GM20000 (cell line): ENCODE measurements at places on chromosomes 3 and 15.

DNA sequence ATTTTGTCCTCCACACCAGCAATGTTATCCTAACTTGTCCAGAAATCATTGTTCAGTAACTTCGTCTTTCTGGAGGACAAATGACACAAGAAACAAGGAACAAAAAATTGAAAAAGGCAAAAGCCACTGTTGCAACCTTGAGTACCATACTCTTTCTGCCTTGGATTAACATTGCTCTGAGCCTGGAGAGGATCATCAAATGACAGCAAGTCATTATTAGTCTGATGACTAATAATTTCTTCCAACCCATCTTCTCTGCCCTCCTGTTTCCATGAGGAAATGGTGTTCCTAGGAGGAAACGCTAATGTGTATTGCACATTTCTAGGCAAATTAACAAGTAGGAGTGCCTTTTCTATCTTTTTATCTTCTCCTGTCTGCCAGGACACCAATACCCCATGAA, 153.9 kb downstream of the PCCB start:
- no peak for DNase-seq

DNA sequence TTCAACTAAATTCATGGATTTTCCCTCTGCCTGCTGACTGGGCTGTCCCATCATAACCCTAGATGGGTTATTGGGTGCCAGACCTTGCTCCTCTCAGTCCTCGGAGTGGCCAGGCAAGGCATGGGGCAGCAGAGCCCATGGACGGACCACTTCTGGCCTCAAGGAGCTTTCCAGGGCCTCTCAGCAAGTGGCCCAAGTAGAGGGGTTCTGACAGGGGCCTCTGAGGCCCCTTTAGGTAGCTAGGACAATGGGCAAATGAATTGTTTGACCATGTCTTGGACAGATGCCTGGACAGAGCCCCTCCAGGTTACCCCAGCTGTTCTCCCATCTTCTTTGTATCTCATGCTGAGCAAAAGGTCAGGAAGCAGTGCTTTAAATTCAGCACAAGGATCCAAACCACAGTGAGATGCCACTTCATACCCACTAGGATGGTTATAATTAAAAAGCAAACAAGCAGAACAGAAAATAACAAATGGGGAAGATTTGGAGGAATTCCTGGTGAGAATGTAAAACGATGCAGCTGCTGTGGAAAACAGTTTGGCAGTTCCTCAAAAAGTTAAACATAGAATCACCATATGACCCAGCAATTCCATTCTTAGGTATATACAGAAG, 61.6 kb downstream of the SPSB4 start:
- DNase-seq: no peak

DNA sequence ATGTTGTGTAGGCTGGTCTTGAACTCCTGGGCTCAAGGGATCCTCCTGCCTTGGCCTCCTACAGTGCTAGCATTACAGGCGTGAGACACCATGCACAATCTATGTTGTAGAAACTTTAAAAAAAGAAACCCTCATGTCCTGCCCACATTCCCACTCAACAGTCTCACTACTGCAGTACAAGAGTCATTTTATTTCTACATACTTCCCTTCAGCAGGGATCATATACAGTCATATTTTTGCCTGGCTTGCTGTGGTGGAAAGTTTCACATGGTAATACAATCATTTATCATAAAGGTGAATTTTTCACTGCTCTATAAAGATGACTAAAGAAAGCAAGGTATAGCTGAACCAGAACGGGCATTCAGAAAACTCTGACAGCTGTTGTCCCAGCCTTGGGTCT, 53.8 kb upstream of the PIK3CB start:
- DNase-seq: no peak

- no peak for DNase-seq
Observed at GRCh38 chr3:175911937-175912336, 1052.8 kb downstream of the NAALADL2 start.

GRCh38 chr15:29046977-29047376, 161.2 kb downstream of the APBA2 start:
- no peak for DNase-seq

- no peak for DNase-seq
Observed at GRCh38 chr15:101020945-101021344, 101.8 kb downstream of the LRRK1 start.

DNA sequence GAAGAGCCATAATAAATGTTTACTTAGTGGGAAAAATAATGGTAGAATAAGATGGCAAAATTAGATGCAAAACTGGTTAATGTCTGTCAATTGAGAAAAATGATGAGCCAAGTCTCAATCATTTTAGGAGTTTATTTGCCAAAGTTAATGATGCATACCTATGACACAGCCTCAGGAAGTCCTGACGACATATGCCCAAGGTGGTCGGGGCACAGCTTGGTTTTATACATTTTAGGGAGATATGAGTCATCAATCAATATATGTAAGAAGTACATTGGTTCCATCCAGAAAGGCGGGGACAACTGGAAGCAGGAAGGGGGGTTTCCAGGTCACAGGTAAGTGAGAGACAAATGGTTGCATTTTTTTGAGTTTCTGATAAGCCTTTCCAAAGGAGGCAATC, 31.5 kb downstream of the CLEC3B start:
- DNase-seq: no peak

GRCh38 chr3:72661115-72661457, 187.2 kb downstream of the SHQ1 start:
- DNase-seq: no peak

DNA sequence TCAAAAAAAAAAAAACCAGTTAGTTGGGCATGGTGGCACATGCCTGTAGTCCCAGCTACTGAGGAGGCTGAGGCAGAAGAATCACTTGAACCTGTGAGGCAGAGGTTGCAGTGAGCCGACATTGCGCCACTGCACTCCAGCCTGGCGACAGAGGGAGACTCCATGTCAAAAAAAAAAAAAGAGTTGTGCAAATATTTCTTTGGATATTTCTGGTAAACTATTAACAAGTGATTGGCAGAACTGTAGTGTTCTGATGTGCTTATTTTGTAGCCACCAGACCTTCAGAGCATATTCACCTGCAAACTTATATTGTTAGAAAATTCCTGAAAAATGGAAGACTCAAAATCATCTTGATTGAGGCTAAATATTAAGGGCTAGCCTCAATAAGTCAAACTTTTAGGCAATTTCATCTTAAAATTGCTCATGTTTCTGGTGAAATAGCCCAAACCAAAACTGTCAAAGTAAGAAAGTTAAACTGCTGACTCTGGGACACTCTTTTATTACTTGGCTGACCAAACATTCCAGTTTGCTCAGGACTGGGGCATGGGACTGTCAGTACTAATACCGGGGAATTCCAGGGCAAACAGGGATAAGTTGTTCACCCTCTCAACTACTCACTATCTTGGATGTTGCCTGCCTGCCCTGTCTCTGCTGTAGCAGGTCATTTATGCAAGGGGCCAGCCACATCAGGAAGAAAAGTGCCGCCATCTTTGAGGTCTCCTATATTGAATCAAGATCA, 37.0 kb downstream of the ABHD2 start:
- DNase-seq: no peak

GRCh38 chr3:29683018-29683993, 402.4 kb downstream of the RBMS3 start:
- DNase-seq: no peak

- no peak for DNase-seq
Observed at GRCh38 chr3:31307131-31307785, 225.5 kb upstream of the STT3B start.

DNA sequence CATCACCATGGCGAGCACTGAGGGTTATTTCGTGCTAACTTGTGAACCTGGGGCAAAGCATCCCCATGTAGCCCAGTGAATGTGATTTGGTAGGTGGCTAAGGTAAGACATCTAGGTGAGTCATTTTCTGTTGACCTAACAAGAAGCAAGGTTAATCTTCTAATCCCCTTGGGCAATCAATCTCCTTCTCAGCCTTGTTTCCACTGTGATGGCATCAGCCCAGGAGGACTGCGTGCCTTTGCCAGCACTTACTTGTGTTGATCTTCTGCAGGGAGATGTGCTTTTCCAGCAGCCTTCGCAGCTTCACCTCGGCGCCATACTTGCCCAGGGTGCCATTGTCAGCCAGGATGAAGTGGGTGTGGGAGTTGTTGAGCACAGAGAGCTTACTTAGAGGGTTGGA, 35.7 kb downstream of the TRPM1 start:
- no peak for DNase-seq

- no peak for DNase-seq
Observed at GRCh38 chr15:34976073-34976472, 6.5 kb upstream of the AQR start.
